ENCODE measurements at places on chromosomes 5 and 9.

- DNase-seq: no peak
Observed at GRCh38 chr5:57825031-57825686, 342.5 kb upstream of the ACTBL2 start.

DNA sequence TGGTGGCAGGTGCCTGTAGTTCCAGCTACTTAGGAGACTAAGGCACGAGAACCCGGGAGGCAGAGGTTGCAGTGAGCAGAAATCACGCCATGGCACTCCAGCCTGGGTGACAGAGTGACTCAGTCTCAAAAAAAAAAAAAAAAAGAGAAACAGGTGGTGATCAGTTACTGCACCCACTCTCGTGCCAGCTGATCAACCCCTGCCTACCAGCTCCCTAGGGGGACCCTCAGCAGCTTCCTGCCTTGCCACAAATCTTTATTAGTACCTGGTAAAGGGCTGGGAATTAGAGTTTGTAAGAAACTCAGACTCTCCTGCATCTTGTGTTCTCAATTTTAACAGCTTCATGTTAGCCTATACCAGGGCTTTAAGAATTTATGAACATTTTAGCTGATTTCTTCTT is 914.9 kb downstream of the EFNA5 start:
- DNase-seq: no peak

DNA sequence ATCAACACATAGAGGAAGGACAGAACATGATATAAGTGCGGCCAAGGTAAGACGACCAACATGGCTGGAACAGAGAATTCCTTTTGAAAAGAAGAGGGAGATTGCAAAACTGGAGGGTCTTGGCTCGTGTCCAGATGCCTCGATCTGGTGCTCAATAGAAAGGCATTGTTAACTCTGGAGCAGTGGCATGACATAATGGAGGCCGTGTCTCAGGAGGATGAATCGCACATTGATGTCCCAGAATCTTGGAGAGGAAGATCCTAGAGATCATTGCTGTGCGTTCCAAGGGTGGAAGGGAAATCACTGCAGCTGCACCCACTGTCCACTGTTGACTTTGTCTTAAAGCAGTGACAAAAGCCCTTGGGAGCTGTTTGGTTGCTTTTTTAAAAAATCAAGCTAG is 30.9 kb downstream of the GRAMD2B start:
- DNase-seq: no peak

GRCh38 chr5:132451387-132451786 is 39.2 kb downstream of the IRF1 start:
- no peak for DNase-seq

Data from stimulated activated CD4-positive, alpha-beta T cell treated with anti-CD3 and anti-CD28 coated beads, TNF-alpha, amount 100 ng/mL, for 1 hour (primary cell).